MCF 10A (cell line): ENCODE measurements at places on chromosomes 11 and 22.

DNA sequence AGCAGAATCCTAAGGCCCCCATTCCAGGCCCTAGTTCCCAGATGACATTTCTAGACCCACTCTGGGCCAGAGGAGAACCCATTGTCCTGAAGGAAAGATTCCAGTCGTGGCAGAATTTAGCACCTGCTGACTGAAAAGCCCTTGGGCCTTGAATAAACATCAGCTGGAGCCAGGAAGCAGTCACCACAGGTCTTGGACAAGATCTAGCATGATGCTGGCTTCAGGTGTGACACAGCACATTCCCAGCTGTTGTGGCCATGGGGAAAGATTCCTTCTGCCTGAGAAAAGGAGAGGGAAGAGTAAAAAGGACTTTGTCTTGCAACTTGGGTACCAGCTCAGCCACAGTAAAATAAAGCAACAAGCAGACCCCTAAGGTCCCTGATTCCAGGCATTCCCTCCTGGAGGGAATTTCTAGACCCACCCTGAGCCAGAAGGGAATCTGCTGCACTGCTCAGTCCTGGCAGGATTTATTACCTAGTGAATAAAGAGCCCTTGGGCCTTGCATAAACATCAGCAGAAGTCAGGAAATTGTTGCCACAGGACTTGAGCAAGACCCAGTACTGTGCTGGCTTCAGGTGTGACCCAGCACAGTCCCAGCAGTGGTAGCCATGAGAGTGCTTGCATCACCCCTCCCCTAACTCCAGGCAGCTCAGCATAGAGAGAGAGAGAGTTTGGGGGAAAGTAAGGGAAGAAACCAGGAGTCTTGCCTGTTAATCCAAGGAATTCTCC, 42.5 kb upstream of the PAMR1 start:
- DNase-seq = peak; percentile 86

DNA sequence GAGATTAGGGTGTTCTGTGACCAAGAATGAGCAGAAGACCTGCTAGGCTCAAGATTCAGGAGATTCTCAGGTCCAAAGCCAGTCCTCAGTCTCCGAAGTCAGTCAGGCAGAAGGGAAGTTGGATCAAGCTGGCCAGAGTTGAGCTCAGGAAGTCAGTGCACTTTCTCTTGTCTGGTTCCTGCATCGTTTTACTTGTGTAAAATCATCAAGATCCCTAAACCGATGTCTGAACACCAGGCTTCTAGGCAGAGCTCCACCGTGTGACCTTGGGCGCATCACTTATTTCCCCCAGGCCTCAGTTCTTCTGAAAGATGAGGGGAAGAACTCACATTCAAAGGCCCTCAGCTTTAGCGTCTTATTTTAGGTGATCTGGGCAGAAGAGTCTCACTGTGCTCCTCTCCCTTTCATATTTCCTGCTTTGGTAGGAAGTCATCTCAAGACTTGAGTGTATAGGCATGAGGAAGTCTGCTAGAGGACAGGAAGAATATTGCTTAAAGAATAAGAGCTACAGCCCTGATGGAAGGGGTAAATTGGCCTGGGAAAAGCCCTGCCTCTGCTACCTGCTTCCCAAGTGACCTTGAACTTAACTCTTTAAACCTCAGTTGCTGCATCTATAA, 20.2 kb downstream of the NF2 start:
- DNase-seq = no peak

DNA sequence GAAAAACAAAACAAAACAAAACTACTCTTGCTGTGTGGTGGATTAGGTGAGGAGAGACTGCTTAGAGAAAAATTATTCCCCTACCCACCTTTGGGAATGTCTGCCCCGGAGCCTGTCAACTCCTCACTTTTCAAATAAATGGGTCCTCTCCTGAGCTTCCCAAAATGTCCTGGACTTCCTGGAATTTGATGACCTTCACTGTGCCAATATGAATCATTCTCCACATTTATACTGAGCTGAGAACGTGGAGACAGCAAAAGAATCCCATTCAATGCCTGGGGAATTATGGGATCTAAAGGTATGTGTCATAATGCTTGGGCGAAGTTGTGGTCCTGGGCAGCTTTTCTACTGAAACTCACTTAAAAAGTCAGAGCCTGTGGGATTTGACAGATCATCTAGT, 136.8 kb downstream of the KIF18A start:
- no peak for DNase-seq

- peak; percentile 57 for DNase-seq
Observed at GRCh38 chr11:105609341-105609781, 512 bp upstream of the GRIA4 start.

DNA sequence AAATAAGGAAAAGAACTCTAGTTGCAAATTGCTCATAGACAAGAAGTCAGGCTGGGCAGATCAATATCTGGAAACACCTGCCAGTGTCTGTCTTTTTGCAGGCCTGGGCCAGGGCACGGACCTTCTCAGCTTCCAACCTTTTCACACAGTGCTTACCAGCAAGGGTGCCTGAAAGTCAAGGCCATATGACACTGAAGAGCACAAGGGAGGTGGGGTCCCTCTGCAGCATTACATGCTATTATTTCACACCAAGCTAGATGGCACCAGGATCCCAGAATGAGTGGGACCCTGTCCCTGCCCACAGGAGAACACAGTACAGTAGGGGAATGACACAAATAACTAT, 5.9 kb upstream of the PEX26 start:
- no peak for DNase-seq
